ENCODE measurements at places on chromosomes 5 and 9.

DNA sequence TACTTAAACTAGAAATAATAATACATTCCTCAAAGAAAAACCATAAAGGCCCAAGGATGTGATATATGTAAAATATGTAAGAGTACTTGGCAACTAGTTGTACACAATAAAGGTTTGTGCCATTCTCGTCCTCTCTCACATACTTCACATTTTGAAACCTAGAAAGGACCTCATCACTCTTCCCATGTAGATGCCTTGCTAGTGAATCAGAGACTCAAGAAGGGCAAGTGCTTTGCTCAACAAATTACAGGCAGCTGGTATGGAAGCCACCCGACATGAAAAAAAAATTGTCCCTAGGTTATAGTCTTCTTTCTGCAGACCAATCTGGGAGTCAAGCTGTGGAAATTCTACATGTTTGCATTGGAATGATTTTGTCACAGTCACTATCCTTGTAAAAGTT lies 31.7 kb downstream of the ADRB2 start:
- DNase-seq = no peak

- DNase-seq = no peak
Measured at GRCh38 chr5:58085800-58086199, 374.1 kb downstream of the PLK2 start.

- no peak for DNase-seq
Measured at GRCh38 chr9:85200726-85201404, 531.3 kb downstream of the NTRK2 start.

GRCh38 chr9:107577140-107577776 lies 87.7 kb upstream of the KLF4 start:
- DNase-seq = no peak

DNA sequence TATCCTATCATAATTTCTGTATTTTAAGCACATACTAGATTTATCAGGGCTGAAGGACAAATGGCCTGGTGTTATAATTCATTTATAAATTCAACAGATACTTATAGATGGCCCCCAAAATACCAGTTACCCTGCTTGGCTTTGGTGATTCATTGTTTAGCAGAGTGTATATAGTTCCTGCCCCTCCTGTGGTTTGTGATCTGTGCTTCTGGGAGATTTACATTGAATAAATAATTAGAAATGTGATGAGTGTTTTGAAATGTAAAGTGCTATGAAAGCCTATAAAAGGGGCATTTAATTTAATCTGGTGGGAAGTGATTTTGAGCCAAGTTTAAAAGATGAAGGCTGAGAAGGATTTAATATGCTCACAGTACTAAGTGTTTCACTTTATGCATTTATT lies 36.7 kb upstream of the ZCCHC7 start:
- no peak for DNase-seq

GRCh38 chr9:133775951-133776905 lies 38.1 kb upstream of the SARDH start:
- no peak for DNase-seq

DNA sequence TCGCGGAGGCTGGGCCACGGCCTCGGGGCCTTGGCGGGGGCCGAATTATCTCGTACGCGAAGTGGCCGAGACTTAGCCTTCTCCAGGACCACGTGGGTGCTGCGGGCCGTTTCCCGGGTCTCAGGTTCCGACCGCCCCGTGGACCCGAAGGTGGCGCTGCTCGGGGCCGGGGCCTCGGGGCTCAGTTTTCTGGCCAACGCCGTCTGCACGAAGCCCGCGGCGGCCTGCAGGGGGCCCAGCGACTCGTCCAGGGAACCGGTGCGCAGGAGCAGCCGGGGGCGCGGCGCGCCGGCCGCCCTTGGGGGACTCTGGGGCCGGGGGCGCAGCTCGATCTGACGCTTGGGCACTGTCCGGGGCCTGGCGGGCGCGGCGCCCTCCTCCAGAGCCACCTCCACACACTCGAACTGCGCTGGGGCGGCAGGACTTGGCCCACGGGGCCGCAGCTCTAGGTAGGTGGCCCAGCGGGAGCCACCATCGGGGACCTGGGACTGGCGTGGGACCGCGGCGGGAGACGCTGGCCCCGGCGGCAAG lies 716 bp downstream of the PROB1 start:
- no peak for DNase-seq

GRCh38 chr5:77498952-77499351 lies 6.8 kb upstream of the WDR41 start:
- DNase-seq = no peak

Data from Kasumi-1 (cell line).